Stimulated activated CD8-positive, alpha-beta memory T cell treated with anti-CD3 and anti-CD28 coated beads, Interleukin-4, amount 100 ng/mL, for 1 hour (primary cell): ENCODE measurements at places on chromosomes 16 and 17.

GRCh38 chr16:84836234-84836647 is 16.5 kb downstream of the CRISPLD2 start:
- DNase-seq: no peak

- DNase-seq: no peak
These were observed 24.8 kb downstream of the GINS2 start for GRCh38 chr16:85663891-85664321.

DNA sequence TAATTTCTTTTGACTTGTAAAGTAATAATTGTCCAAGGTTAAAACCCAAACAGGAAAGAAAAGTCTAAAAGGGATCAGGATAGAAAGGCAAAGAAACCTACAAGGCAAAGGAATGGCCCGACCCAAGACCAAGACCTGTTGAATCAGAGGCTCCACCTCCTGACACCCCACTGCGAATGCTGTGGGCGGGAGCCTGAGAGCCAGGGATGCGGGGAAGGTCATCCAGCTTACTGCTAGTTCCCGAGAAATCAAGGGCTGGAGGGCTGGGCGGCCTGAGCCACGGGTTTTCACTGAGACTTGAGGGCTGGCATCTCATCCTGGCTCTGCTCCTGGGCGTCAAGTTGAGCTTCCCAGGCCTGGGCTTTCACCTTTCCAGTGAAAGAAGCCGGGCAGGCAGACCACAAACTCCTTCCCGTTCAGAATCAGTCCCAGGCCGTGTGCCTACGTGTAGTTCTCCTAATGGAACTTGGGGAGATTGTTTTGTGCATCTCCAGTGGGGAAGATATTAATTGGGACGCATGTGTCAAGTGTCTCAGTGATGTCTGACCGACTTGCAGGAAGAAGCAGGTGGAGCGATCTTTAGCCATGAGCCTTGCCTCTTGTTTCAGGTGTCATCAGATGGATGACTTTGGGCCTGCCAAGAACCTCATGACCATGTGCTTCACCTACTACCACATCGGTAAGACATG is 36.9 kb downstream of the CIBAR2 start:
- DNase-seq: no peak

- DNase-seq: no peak
These were observed 80.5 kb downstream of the CBLN1 start for GRCh38 chr16:49201118-49201517.

DNA sequence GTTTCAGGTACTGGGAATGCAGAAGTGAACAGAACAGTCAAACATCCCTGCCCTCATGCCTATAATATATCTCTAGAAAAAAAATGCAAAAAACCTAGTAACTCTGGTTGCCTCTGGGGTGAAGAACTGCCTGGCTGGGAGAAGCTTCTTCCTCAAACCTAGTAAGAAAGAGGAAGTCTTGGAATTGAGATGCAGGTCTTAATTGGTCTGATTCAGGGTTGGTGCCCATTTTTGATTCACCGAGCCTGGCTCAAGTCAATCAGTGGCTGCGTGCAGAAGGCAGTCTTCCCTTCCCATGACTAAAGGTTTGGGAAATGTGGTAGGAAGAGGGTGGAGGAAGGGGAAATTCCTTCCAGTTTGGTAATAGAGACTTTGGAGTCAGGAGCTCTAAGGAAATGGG is 22.4 kb downstream of the CDRT15 start:
- DNase-seq: no peak

GRCh38 chr16:69223882-69224281 is 36.9 kb downstream of the SNTB2 start:
- DNase-seq: no peak

GRCh38 chr16:86511317-86512161 is 1.2 kb downstream of the FOXF1 start:
- no peak for DNase-seq

DNA sequence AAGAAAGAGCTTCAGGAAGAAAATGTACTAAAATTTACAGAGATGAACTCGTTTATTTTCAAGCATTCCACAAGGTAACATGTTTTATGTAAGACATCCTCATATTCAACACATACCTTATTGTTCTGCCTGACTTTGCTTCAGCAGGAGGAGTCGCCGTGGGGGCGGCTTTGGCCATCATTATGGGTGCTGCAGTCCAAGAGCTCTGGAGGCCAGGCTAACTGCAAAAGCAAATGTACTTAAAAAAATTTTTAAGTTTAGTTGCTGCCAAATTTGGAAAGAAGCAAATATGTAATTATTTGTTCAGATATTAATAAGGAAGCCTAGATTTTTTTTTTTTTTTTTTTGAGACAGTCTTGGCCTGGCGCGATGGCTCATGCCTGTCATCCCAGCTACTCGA is 4.1 kb upstream of the SPG7 start:
- DNase-seq: no peak

- no peak for DNase-seq
These were observed 5.5 kb upstream of the TCF25 start for GRCh38 chr16:89867918-89868317.

GRCh38 chr16:65306300-65306699 is 184.4 kb upstream of the CDH11 start:
- no peak for DNase-seq

- DNase-seq: no peak
These were observed 273.0 kb downstream of the CEP112 start for GRCh38 chr17:65918916-65919315.
